T-helper 9 cell (primary cell): ENCODE measurements at places on chromosomes 7 and 10.

DNA sequence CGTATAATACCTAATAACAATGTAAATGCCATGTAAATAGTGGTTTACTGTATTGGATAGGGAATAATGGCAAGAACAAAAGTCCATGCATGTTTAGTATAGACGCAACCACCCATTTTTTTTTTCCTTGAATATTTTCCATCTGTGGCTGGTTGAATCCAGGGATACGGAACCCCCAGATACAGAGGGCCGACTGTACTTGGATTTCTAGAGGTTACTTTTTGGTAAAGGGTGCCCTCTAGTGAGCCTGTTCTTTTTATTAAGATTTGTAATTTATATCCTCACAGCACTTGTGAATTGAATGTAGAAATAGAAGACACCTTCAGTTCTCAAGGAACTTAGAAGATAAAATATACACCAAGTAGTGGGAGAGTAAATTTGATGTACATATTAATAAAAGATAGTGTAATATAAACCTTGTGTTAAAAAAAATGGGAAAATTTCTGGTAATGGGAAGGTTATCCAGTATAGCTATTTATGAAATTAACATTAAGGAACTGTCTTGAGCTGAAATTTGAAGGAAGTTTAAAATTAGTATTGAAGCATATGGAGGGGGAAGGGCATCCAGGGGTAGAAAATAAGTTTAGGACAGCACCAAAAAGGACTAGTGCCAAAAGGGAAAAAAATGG lies 32.0 kb downstream of the EXOC6 start:
- no peak for DNase-seq

GRCh38 chr10:80416479-80417098 lies 8.2 kb downstream of the PRXL2A start:
- DNase-seq, result no peak

DNA sequence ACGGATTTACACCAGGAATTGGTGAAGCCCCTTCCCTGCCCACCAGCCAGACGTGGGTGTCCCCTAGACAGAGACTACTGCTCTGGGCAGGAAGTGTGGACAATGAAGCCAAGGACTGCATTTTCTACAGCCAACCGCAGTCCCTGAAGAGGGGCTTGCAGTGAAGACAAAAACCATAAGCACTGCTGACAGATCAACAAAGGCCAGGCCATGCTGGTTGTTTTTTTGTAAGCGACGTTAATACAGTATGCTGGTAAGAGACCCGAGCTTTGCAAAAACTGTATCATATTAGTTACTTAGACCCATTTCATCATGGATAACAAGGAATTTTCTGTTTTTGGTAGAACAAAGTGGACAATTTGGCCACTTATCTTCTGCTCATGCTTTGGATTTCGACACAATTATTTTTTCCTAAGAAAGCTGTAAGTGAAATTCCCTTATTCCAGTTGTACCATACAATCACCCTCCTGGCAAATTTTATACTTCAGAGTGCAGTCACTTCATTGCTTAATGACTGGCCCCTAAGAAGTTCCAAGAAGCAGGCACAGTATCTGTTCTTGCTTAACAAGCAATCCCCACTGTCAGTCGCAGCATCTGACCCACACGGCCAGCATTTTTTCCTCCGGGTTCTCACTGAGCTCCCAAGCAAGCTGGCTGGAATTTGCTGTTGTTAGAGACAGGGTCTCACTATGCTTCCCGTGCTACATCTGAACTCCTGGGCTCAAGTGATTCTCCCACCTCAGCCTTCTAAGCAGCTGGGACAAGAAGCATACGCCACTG lies 163.5 kb downstream of the PARD3 start:
- DNase-seq, result no peak

DNA sequence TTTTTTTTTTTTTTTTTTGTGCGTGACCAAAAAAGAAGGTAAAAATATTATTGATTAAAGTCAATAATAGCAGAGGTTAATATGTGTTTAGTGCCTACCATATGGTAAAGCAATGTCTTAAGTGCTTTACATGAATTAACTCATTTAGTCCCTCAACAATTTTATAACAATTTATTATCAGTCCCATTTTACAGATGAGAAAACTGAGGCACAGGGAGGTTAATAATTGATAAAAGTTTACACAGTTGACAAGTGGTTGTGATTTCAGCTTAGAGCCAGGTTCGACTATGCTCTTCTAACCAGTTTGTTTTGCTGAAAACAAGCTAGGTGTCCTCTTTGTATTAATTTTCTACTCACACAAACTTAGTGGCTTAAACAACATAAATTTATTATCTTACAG lies 67.0 kb downstream of the EXOC4 start:
- DNase-seq, result no peak

DNA sequence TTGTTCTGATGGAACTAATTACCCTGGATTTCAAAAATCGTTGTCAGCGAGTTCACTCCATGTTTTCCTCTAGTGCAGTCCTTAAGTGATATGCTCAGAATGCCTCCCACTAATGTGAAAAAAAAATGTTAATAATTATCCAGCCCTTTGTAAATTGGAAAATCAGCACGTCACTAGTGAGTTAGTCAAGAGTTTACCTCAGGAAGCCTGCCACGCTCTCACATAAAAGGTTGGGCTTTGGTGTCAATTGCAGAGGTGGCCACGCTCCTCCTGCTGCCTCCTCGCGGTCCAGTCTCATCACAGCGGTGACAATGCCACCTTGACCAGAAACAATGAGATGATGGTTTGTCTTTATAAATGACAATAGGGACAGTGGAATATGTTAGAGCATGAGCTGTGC lies 22.5 kb downstream of the UPP1 start:
- no peak for DNase-seq

GRCh38 chr10:32065856-32066255 lies 9.6 kb upstream of the KIF5B start:
- DNase-seq, result no peak

DNA sequence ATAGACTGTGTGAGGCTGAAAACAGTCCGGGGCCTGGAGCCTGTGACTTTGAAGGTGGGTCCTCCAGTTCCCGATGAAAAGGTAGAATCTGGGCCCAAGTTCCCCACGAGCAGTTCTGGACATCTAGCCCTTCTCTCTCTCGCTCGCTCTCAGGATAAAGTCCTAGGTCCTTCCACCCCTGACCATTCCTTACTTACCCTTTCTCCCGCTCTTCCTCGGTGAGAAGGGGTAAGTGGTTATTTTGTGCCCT lies 713 bp downstream of the IMMP2L start:
- no peak for DNase-seq

DNA sequence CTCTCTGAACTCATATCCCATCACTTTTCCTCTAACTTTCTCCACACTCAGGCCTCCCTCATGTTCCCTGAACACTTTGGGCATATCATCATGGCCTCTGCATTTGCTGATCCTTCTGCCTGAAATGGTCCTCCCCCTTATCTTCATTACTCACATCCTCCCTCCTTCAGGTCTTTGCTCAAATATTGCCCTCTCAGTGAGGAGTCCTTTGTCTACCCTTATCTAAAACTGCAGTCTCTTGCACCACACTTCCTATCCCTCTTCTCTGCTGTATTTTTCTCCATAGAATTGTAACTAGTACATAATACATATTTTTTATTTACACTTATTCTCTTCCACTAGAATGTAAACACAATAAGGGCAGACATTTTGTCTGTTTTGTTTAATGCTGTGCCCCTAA lies 41.7 kb downstream of the DNAJC1 start:
- no peak for DNase-seq

GRCh38 chr7:97226541-97226940 lies 109.0 kb downstream of the SDHAF3 start:
- DNase-seq, result no peak

GRCh38 chr7:19051767-19052375 lies 65.6 kb downstream of the TWIST1 start:
- DNase-seq, result peak; percentile 1

DNA sequence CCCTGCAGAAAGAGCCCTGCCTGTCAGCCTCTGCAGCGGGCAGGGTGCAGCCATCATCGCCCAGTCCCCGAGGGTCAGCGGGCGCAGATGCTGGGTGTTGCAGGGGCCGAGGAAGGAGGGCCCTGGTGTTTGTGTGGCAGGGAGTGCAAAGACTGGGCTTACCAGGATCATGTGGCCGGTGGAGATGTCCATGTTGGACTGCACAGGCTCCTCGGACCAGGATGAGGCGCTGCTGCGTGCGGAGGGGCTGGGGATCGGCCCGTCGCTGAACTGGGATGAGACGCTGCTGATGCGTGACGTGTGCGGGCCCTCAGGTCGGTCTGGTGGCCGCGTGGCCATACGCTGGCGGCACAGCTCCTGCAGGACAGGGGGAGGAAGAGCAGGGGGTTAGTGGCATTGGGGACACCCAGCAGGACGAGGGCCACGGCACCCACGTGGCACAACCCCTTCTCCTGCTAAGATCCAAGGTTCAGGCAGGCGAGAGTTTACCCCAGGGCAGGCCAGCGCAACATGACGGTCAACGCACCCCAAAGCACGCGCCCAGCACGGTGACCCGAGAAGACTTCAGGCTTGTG lies 319.5 kb downstream of the DNAJB6 start:
- no peak for DNase-seq

DNA sequence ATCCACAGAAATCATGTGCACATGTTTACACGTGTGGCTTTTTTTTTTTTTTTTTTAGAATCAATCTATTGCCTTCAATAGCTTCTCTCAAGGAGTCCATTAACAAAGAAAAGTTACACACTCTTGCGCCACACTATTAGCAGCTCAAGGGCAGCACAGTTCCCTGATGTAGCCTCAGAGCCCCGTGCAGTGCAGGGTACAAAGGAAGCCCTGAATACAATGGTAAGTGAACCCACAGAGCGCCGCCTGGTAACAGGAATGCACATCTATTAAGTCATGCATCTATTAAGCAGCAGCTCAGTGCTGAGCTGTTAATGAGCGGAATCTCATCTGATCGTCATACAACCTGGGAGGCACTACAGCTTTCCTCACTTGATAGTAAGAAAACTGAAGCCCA lies 113.7 kb upstream of the PDLIM1 start:
- no peak for DNase-seq

- DNase-seq, result no peak
Observed at GRCh38 chr10:132255489-132256344, 52.0 kb downstream of the STK32C start.

- no peak for DNase-seq
Observed at GRCh38 chr7:121388950-121389349, 7.2 kb downstream of the FAM3C start.

DNA sequence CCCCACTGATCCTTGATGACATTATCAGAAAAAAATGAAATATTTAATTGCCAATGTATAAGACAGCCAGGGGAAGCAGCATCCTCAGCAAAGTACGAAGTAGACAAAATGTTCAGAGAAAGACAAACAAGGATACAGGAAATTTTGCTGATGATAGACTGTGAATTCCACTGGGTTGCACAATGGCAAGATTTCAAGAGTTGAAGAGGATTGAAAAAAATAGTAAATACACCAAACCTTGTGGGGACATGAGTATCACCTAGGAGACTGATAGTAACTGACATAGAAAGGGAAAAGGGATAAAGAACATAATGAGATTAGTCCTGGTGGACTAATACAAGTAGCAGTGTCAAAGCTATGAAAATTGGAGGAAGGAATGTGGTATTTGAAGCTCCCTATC lies 16.5 kb downstream of the CNOT4 start:
- DNase-seq, result no peak

GRCh38 chr10:37733822-37734221 lies 123.6 kb downstream of the ZNF248 start:
- DNase-seq, result no peak

DNA sequence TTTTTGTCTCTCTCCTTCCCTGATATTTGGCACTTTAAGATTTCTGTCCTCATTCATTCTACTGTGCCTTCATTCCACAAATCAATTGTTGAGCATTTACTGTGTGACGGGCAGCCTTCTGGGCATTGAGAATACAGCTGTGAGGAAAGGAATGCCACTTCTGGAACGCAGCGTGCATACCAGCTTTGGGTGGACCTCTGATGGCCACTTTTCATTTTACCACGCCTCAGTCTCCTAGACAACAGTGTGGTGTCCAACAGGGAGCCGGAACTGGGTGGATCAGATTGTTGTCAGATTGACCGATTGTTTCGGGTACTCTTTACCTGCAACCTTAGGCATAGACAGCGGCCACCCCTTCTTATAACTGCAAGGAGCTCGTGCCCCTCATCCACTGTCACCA lies 222.7 kb upstream of the DPP6 start:
- no peak for DNase-seq

DNA sequence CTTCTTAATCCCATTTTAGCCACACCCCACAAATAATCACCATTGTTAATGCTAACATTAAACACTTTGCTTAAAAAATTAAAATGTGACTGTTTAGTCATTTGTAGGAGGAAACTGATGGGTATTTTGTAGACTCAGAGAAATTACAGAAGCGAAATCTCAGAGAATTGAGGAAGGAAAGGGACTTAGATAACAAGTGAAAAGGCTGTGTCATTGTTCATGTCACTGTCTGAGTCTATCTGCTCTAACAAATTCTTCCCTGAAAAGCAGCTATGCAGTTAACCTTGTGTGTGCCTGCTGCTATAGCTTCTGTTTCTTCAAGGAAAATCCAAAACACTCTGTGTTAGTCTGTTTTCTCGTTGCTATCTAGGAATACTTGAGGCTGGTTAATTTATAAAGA lies 40.9 kb upstream of the PLXDC2 start:
- DNase-seq, result no peak

DNA sequence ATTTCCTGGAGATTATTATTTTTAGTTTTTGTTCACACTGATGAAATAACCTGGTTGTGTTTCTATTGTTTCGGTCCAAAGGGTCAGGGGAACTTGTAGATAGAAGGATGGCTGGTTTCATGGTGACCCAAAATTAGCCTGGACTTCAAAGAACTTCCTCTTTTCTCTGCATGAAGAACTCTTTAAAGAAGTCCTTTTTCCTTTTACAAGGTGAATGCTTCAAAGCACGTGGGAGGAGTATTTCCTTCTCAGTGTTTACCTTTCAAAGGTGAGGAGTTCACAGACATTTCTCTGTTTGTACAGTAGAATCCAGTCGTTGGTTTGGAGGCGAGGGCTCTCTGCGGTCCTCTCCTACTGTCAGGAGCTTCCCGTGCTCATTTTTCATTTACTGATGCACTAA lies 561.7 kb downstream of the GATA3 start:
- no peak for DNase-seq

DNA sequence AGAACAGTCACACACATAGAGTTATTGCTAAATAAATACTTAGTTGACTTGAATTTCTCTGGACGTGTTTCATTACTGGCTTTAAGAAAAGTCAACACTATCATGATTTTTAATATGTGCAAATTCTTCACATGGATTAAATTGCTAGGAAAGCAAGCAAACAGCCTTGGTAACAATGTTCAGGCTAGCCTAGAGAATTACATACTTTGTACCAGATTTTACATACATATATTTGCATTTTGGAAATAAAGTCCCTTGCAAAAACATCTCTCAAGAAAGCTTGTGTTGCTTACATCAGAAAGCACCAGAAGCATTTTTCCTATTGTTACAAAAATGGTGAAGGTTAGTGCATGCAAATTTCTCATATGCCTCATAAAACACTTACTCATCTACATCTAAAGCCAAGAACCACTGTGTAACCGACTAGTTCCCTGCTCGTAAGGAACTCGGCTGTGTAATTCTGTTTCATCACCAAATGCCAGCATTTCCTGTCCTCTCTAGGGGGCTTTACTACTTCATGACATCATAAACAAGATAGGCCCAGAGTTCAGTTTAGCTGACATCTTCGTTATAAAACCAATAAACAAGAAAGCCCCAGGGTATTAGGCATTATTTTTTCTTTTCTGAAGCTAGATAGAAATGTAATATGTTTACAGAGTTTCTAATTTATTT lies 87.8 kb downstream of the CFAP58 start:
- DNase-seq, result no peak

- DNase-seq, result no peak
Observed at GRCh38 chr10:11823122-11823988, at the start of gene PROSER2. Gene PROSER2, plus strand, starts transcription at chr10:11823356. Its CDS starts 28,722 bp downstream, at chr10:11852078.
